ENCODE measurements at places on chromosomes 2 and 18.

GRCh38 chr18:13280070-13280795, 61.7 kb downstream of the LDLRAD4 start:
- DNase-seq: no peak

- no peak for DNase-seq
Measured at GRCh38 chr18:62089174-62089573, 97.7 kb downstream of the PIGN start.

GRCh38 chr2:100062336-100062735, 80.1 kb downstream of the AFF3 start:
- no peak for DNase-seq

DNA sequence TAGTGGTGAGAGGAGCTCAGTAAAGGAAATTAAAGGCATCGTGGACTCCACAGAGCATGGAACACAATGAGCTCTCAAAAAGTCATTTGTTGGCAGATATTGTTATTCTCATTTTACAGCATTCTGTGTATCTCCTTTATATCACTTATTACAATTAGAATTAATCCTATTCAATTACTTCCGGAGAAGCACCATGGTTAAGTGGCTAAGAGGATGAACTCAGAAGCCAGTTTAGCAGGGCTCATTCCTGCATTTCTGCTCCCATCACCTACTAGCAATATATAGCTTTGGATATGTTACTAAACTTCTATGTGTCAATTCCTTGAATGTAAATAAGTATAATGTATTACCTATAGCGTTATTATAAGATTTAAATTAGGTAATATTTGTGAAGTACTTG, 683.3 kb downstream of the IRS1 start:
- DNase-seq: no peak

GRCh38 chr2:96591054-96591453, 47.1 kb downstream of the KANSL3 start:
- DNase-seq: no peak

GRCh38 chr2:39469807-39470206, 32.7 kb upstream of the MAP4K3 start:
- no peak for DNase-seq

DNA sequence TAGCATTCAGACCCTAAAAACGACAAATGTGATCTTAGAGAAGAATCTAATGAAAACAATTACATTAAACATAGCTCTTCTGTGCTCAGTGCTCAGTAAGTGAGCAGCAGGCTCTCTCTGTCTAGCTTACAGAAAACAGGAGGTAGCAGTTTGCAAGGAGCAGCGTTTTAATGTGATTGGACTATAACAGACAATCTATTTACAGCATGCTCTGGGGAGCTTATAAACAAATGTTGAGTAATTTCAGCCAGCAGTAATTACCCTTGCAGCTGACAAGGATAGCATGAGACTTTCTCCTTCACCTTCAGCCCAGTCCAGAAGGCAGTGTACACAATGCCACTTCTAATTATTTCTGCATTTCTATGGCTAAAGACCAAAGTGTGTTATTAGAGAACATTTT, 270.4 kb downstream of the FIGN start:
- DNase-seq: no peak

DNA sequence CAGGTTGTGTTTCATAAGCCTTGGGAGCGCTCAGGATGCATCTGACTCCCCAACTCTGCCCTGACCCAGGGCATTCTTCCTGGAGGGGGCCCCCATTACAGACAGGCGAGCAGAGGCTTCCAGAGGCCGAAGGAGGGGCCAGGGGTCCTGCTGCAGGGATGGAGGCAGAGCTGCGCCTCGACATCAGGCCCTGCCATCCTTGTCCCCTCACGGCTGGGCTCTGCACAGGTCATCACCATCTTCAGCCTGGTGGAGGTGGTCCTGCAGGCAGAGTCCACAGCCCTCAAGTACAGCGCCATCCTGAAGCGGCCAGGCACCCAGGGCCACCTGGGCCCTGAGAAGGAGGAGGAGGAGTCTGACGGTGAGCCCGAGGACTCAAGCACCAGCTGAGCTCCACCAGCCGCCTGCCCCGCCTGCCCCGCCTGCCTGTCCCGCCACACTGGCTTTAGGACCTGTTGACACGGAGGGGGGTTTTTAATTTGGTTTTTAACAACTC, 42.3 kb upstream of the ALPP start:
- DNase-seq: no peak

- no peak for DNase-seq
Measured at GRCh38 chr2:222547083-222547482, 108.8 kb downstream of the FARSB start.

- DNase-seq: peak; percentile 61
Measured at GRCh38 chr2:104853534-104854497, at the start of gene POU3F3. Gene POU3F3 (plus strand): TSS chr2:104854115. CDS start chr2:104855511, 1,396 bp downstream.

DNA sequence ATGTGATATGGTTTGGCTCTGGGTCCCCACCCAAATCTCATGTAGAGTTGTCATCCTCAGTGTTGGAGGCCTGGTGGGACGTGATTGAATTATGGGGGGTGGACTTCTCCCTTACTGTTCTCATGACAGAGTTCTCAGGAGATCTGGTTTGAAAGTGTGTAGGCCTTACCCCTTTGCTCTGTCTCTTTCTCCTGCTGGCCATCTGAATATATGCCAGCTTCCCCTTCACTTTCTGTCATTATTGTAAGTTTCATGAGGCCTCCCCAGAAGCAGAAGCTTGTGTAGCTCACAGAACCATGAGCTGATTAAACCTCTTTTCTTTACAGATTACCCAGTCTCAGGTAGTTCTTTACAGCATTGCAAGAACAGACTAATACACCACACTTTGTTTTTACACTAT, 222.3 kb downstream of the DOK6 start:
- DNase-seq: no peak

GRCh38 chr18:48607056-48607984, 68.5 kb downstream of the CTIF start:
- no peak for DNase-seq

DNA sequence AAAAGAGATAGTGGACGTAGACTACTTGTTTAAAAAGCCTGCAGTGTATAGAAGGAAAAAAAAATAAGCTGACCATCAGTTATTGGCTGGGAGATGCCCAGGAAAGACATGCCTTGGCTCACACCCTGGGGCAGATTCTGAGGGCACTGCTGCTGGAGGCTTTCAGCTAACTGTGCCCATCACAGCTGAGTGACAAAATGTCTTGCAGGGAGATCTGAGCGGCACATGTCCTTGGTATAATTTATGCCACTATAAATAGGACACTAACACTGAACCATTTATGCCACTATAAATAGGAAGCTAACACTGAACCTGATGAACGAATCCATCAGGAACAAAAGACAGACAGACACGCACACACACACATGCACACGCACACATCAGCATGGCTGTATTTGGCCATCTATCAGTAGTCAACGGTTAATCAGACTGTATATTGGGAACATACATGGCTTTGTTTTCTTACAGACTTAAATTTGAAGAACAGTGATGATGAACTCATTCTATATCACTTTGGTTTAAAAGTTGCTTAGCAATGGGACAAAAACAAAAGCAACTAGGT, 68.2 kb upstream of the NOSTRIN start:
- no peak for DNase-seq

DNA sequence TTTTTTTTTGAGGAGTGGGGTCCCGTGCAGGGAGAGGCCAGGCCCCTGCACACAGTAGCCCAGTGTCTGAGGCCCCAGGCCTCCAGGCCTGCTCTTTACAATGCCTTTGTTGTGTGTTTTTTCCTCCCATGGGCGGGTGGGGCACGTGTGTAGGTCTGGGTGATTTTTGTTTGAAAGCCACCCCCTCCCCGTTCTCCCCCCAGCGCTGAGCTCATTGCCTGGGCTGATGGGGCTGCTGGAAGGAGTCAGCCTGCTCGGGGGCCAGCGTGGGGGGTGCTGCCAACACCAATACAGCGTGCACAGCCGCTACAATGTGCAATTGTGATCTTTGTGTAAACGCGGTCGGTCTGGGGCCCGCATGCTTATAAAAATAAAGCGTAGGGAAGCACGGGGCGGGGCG, 142.7 kb downstream of the DYSF start:
- DNase-seq: no peak

DNA sequence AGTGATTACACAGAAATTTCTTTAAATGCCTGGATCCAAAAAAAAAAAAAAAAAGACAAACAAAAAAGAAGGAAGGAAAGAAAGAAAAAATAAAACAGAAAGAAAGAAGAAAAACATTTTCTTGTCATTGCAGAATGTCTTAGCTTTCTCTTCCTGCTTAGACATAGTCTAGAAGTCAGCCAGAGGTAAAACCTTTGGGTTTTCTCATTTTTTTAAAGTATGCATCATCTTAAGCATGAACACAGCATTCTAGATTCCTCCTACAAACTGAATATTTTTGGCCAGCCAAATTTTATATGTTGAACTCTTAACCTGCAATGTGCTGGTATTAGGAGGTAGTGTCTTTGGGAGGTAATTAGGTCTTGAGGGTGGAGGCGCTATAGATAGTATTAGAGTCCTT, 243.9 kb downstream of the TRIB2 start:
- DNase-seq: no peak

Measured in hematopoietic multipotent progenitor cell treated with erythropoietin and hydrocortisone succinate and interleukin-3 and kit ligand, for 8 days (in vitro differentiated cells).